HFF-Myc (cell line): ENCODE measurements at places on chromosomes 4 and X.

DNA sequence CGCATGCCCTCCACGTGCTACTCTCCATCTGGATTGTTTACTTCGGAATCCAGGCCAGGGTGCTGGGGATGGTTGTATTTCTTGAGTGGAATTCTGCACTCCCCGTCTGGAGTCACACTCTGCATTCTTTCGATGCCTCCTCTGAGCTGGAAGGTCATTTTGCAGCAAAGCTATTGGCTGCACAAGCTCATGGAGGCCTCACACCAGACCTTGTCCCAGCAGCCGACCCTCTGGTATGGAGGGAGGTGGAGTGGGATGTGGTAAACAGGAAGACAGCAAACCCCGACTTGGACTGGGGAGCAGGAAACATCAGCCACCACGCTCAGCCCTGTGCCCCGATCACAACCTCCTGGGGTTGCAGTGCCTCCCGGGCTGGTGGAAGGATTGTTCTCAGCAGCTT is 225.3 kb upstream of the LNX1 start:
- DNase-seq: no peak

GRCh38 chr4:176467001-176467400 is 147.2 kb downstream of the SPCS3 start:
- no peak for DNase-seq

DNA sequence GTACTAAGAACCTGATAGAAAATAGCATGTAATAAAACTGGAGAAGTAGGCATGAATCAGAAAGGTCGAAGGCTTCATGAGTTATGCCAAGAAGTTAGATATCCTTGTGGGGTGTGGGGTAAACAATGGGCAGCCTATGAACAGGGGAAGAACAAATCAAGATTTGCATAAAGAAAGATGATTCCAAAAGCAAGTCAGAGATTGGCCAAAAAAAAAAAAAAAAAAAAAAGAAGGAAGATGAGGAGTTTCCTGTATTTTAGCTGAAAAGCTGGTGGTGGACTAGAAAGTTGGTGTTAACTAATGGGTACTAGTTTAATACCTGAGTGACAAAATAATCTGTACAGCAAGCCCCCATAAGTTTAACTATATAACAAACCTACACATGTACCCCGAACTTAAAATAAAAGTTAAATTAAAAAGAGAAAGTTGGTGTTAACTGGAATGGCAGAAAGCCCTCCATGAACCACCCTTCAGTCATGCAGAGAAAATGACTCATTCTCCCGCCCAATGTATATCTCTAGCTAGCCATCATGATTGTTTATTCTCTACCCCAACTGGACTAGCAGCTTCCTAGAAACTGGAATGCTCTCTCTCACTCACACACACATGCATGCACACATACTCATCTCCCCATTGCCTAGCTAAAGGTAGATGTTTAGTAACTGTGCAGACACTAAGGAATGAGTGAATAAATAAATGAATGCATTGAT is 41.7 kb downstream of the ATP11C start:
- DNase-seq: no peak

GRCh38 chr4:103405415-103405814 is 207.3 kb upstream of the CENPE start:
- DNase-seq: no peak

DNA sequence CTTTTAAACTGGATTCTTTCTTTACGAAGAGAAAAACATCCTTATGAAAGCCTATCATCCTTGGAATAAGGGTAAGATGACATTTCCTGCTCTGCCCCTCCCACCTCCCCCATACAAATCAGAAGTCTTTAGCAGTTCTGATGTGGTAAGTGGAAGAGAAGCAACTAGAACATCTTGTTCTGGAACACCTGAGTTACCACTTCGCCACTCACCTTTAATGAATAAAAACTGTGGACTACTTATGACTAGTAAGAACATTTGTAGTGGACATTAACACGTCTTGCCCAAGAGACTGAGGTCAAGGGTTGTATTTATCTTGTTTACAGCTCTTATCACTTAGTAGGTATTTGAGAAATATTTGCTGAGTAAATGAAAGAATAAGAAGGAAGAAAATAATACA is 4.3 kb downstream of the XKRX start:
- DNase-seq: no peak

DNA sequence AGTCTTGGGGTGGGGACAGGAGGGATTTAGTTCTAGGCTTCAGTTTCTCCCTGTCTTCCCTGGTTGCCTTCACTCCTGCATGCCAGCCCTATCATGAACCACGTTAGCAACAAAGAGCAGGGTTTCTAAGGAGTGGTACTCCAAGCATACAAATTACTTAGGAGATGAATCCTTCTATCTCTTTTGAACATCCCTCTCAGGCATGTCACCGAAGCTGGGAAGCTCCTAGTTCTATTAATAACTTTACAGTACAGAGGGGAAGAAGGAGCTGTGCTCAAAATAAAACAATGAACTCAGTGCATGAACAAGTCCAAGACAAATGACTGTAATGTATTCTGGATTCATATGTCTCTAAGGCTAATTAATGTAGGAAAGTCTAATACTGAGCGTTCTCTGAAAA is 450.6 kb upstream of the RASGEF1B start:
- DNase-seq: no peak

- DNase-seq: no peak
These were observed 76.3 kb downstream of the C4orf51 start for GRCh38 chr4:145756244-145756643.

GRCh38 chr4:130141651-130142050 is 1045.7 kb downstream of the C4orf33 start:
- no peak for DNase-seq

GRCh38 chr4:46886711-46887110 is 22.3 kb downstream of the COX7B2 start:
- no peak for DNase-seq

DNA sequence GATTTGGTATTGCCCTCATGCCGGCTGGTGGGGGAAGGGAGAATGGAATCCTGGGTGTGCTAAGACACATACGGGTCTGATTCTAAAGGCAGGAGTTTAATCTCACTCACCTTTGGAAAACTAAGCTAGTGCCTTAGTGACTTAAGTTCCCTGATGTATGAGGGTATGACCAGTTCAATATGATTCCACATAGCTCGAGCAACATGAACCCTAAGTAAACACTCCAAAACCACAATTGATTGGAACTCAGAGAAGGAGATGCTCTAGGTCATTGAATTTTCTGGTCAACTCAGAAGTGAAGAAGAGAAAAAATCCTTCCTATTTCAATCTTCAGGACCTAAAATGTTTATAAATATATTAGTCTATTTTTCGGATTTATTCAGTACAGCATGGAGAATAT is 420.1 kb upstream of the INTU start:
- DNase-seq: no peak

DNA sequence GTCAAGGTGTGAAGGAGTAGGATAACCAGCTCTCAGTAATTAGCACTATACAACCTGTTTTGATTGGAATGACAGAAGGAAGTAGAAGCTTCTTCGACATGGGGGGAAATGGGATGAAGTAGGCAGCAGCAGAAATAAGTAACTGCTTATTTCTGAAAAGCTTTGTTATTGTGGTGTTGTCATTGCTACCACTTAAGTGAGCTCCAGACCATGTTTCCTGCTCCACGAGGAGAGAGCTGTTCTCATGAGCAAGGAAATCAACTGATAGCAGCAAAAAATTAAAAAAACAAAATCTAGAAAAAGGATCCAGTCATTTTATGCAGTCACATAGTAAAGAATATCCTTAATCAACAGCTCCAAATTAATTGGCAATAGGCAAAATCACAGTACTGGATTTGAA is 106.1 kb upstream of the TLL1 start:
- DNase-seq: no peak

DNA sequence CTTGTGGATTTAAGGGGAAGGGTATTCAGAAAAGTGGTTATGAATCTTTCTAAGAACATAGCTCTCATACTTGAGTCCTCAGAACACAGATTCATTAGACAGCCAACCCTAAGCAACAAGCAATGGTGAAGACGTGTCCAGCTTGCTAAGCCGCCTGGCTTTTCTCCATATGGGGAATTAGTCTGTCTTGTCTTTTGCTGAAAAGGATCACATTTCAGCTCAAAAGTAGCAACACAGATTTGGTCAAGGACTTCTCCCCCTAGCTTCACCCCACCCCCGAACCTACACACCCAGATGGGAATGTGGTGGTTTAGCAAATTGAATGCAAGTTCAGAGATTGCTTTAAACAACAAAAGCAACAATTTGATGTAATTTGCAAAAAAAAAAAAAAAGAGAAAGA is 103.3 kb upstream of the RASGEF1B start:
- DNase-seq: no peak

DNA sequence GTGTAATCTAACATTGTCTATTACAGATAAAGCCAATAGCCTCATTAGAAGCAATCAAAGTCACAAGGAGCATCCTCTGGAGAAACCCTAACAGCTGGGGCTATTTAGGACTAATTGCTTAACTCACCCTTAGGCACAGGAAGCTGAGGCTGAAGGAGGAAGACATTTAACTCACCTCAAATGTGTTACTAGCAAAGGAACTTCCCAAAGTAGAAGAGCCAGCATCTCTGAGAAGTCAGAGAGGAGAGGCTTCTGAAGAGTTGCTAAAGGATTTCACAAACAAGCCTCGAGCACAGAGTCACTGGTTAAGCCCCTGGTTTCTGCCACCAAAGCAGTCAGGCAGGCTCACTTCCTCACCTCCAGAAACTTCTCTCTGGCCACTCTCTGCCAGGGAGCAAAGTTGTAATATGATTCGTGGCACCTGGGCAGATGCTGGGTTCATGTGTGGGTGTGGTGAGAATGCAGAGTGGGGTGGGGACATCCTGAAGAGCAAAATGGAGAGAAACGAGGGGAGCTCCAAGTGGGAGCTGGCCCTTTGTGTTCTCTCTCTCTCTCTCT is 201.3 kb downstream of the HS6ST2 start:
- no peak for DNase-seq

- DNase-seq: no peak
These were observed 364.2 kb downstream of the ADAM29 start for GRCh38 chr4:175282407-175282806.

- DNase-seq: no peak
These were observed 36.6 kb downstream of the CCNG2 start for GRCh38 chr4:77193511-77194102.

- no peak for DNase-seq
These were observed 40.4 kb upstream of the DDX53 start for GRCh38 chrX:22959204-22959920.

- DNase-seq: no peak
These were observed 170.6 kb upstream of the PACRGL start for GRCh38 chr4:20529691-20530090.

- DNase-seq: no peak
These were observed 40.1 kb upstream of the LRPAP1 start for GRCh38 chr4:3572363-3572762.

- DNase-seq: no peak
These were observed 2629.2 kb downstream of the PCDH7 start for GRCh38 chr4:33349376-33349775.

- DNase-seq: no peak
These were observed 47.1 kb downstream of the NDST3 start for GRCh38 chr4:118081434-118081833.

GRCh38 chr4:3387154-3387942 is 54.4 kb upstream of the HGFAC start:
- no peak for DNase-seq

- DNase-seq: no peak
These were observed 76.4 kb downstream of the ZFYVE28 start for GRCh38 chr4:2341911-2342652.

DNA sequence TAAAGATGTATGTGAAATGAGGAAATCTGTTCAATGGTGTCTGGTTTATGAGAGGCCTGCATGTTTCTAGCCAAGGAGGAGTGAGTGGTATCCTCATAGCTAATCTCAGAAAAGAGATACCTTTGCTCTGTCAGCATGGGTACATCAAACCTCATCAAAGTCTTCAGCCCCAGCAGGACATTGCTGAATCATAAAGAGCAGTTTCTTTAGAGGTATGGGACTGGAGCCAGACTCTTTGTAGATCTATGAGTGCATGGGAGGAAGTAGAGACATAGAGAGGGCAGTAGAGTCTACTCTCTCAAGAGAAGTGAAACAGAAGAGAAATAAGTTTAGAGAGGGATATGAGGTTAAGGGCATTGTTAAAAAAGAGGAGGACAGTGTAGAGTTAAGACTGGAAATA is 1950.9 kb downstream of the ARAP2 start:
- DNase-seq: no peak

- no peak for DNase-seq
These were observed 497.9 kb upstream of the MAGEB18 start for GRCh38 chrX:25640276-25640675.

- DNase-seq: no peak
These were observed 298.9 kb downstream of the PDGFC start for GRCh38 chr4:156672492-156673305.

DNA sequence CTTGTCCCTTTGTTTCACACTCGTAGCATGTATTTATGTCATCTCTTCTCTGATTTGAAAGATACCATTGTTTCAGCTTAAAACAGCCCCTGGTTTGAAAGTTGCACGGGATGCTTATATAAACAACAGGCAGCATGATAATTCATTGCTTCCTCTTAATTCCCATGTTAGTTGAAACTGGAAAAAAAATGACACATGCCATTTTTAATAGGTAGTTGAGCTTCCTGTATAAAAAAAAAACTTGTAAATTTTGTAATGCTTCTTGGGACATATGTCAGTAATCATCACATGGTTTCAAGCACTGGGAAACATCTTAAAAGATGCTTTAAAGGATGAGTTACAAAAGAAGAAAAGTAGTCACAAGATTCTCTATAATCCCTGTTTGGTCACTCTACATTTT is 243.0 kb downstream of the PALLD start:
- no peak for DNase-seq
